ENCODE measurements at places on chromosomes 2 and 18.
A peak's percentile ranks its signal among the peaks of the same experiment; 100 is the strongest.

DNA sequence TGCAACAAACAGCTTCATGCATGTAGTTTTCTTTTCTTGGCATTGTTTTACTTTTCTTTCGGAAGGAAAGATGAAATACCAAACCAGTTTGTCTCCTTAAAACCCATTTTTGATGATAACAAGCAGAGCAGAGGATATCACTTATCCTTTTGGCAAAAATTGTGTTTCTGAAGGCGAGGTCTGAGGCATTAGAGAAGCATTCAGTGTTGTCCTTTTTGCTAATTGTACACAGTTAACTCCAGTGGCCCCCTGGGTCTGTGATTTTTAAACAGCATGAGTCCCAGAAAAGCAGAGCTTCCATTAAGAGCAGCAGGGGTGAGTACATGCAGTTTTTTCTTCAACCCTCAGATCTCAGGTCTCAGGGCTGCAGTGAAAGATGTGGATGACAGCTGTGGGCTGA is 41.3 kb downstream of the TTC39C start:
- DNase-seq = no peak

- DNase-seq = no peak
Measured at GRCh38 chr18:58263055-58263957, 219.3 kb downstream of the NEDD4L start.

GRCh38 chr18:44686156-44686555 is 5.5 kb downstream of the SETBP1 start:
- DNase-seq = no peak

GRCh38 chr18:48996901-48997463 is 46.2 kb upstream of the SMAD7 start:
- no peak for DNase-seq

DNA sequence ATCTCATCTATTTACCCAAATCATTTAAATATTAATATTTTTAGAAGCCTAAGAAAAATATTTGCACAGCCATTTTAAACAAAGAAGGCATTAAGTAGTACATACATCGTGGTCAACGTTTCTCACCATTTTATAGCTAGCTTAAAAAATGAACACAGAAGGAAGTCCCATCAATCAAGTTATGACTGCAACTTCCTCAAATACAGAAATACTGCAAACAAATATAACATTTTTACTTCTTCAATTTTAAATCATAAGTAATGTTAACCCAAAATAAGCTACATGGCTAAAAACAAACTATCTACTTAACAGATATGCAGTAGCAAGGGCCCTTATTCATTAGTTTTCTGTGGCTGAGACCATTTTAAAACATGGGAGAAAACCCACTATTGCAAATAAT is 30.6 kb downstream of the ITSN2 start:
- DNase-seq = no peak

DNA sequence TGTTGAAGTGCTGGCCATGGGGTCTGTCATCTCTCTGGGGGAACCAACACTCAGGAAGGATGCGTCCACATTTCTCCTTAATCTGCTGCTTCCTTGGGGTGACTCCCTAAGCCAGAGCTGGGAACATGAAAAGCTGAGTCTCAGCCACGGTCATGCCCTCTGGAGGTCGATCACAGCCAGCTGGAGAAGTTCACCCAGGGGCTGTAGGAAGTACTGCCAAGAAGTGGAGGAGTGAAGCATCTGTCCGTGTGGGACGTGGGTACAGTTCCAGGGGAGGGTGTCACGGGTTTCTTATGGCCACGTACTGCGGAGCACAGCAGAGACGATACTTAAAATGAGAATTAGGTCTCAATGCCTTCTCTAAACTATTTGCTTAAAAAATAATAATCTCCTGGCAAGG is 42.4 kb upstream of the IGFBP2 start:
- DNase-seq = no peak

- DNase-seq = peak; percentile 44
Measured at GRCh38 chr2:101473911-101474701, 806 bp downstream of the RFX8 start.

DNA sequence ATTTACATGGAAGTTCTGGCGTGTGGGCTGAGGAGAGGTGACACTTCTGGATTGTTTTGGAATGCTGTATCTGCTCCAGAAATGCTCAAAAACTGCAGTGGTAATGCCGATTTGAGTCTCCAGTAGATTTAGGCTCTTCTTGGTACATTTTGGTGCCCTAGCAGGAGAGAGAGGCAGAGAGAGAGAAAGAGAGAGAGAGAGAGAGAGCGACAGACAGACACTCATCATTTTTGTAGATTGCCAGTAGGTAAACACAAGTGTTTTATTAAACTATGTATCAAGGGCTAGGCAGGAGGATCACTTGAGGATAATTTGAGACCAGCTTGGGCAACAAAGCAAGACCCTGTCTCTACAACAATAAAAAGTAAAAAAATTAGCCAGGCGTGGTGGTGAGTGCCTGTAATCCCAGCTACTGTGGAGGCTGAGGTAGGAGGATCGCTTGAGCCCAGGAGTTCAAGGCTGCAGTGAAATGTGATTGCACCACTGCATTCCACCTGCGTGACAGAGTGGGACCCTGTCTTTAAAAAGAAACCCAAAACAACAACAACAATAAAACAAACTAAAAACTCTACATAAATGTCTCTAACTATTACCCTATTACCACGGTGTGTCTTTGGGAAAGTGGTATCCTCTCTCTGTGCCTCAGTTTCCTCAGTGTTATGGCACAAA is 60.2 kb downstream of the GATA6 start:
- DNase-seq = no peak

DNA sequence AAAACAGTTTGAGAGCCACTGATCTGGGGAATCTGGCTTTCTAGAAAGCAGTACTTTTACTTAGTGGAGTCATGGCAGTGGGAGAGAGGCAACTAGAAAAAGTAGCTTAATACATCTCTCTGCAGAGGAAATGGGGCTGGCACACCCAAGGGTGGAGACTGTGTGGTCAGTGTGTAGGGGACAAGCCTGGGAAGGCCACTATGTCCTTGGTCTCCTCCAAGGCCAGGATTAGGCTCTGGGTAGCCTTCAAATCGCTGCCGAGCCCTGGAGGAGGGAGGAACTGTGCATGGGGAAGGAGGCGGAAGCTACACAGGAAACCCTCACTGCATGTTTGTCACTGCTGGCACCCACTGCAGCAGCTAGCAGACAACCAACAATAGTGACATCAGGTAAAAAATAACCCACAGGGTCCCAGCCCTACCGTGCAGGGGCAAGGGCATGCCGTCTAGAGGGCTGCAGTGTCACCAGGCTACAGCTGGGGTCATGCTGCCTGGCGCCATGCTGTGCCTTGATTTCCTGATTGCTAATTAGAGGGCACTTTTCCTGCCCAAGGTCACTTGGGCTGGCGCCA is 34.8 kb downstream of the LBH start:
- DNase-seq = no peak

GRCh38 chr18:76518860-76519538 is 24.0 kb upstream of the ZNF516 start:
- no peak for DNase-seq

- DNase-seq = no peak
Measured at GRCh38 chr2:85433511-85434089, 15.1 kb downstream of the SH2D6 start.

DNA sequence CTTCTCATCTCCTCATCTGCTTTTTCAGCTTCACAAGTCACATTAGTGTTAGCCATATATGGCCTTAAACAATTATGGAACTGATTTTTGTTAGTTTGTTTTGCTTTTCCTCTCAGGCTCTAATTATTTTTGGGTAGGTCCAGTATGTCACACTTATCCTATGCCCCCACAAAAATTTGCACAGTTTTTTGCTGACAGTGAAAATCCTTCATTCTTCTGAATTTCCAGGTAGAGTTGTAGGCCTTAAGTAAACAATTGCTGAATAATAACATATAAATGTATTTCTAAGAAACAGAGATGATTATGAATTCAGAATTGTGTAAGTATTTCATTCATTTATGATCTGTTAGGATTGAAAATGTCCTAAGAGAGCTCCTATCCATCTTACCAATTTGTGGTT is 8.6 kb upstream of the SERPINB10 start:
- DNase-seq = no peak

DNA sequence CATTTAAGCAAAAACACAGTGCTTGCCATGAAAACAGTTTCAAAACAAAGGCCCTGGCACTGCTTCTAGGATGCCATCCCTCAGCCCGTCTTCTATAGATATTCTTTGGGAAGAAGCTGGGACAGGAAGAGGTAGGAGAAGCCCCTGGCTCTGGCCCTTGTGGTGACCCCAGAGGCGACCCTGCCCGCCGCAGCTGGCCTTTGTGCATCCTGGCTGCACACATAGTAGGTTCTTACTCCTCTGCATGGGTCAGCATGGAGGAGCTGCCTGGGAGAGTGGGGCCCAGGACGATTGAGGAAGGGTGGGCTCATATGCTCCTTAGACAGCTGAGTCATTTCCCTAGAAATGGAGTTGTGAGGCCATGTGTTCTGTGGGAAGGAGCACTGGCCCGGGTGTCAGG is 44.4 kb upstream of the OTOF start:
- no peak for DNase-seq

- no peak for DNase-seq
Measured at GRCh38 chr2:201220102-201220570, 37.2 kb downstream of the CASP10 start.

GRCh38 chr2:20130160-20130560 is 78.7 kb upstream of the LAPTM4A start:
- no peak for DNase-seq

DNA sequence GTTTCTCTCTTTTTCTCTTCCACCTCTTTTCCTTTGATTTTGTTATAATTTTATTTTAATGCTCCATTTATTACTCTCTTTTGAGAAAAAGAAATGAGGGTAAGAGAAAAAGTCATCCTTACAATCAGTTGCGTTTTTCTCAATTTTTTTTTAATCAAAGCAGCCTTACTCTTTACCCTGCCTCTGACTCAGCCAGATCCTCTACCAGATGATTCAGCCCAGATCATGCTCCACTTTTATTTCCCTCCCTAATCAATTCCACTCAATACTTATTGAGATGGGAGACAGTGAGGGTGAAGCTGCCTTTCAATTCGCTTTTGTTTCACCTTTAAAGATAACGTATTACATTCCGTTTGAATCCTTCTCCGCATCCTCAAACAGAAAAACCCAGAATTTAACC is 337.9 kb downstream of the SATB2 start:
- DNase-seq = no peak

GRCh38 chr18:6752202-6752860 is 22.8 kb downstream of the ARHGAP28 start:
- no peak for DNase-seq

DNA sequence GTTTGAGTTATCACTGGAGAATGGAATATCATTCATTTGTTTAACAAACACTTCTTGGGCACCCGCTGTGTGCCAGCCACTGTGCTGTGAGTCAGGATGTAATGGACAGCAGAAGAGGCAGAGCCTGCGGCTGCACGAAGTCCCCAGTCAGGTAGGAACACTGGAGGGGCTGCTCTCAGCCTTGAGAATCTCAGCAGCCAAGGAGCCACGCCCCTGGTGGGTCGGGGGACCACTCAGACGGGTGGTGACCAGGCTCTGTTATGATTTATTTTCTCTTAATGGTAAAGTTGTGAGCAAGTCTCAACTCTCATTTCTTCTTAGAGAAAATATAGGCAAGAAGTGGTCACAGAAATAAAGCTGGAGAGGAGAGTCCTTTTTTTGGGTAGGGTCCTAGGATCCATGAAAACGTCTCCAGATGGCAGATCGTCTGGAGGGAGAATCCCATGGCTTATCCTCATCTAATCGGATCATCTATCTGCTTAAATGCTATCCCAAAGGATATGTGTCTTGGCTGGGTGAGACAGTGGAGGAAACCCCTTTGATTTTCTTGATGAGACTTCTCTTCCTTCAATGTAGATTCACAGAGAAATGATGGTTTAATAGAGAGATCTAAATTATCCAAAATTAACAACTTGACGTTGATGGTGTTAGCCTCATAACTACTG is 129.1 kb upstream of the LGALSL start:
- no peak for DNase-seq

DNA sequence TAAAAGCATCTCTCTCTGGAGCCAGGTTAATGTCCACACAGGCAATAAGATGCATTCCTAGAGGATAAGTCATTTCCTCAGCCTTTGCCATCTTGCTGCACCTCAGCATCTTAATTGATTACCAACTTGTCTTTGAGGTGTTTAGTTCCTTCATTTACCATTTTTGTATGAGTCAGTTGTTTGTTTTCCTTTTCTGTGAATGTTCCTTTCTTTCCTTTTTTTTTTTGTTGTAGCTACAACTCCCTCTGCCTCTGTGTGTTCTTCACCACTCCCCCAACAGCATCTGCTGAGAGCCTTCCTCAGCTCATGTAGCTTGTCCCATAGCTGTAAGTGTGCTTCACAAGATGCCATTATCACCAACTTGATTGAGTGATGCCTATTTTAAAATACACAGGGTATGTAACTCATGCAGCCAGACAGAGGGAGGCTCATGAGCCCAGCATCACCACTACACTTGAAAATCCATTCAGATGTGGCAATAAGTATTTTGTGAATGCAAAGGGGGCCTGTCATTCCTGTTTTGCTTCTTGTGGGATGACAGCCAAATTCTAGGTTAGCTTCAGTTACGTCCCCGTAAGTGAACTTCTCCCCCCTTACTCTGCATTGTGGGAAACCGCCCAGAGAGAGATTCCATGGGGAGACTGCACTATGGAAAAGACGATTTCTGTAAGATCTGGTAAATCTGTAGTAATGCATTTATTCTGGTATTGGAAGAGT is 315.9 kb upstream of the ZEB2 start:
- no peak for DNase-seq

DNA sequence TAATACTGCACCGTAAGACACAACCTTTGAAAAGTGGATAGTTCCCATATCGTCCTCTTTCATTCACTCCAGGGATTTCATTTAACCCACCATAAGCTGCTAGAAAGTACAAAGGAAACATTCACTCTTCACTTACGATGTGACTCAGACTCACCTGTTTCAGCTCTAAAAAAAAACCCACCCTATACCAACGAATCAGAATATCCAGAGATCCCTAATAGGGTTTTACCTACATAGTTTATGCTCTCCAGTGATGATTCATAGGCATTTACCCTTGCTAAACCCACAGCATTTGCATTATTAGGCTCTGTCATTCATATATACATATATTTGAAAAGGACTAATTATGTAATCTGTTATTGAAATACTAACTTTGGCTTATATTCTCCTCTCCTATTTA is 60.2 kb downstream of the PRPF40A start:
- DNase-seq = no peak

- no peak for DNase-seq
Measured at GRCh38 chr2:28351621-28352020, 41.0 kb upstream of the FOSL2 start.

GRCh38 chr2:42979416-42979869 is 187.1 kb upstream of the HAAO start:
- no peak for DNase-seq

DNA sequence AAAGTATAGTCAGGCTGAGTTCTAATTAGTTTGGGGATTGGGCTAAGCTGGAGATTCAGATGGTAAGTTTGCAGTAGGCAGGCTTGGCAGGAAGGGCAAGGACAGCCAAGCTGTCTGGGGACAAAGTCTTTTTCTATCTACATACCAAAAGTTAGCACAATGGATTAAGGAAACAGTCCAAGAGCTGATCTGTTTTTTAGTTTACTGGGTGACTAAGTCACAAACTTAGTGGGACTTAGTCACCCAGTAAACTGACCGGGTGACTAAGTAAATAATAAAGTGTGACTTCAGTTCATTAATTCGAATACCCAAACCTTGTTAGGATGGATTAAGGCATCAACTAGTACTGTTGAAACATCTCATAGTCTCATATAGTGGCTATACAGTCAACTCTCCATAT is 1386.0 kb upstream of the CELF4 start:
- DNase-seq = no peak

- DNase-seq = no peak
Measured at GRCh38 chr2:4909346-4910009, 782.7 kb upstream of the SOX11 start.

- no peak for DNase-seq
Measured at GRCh38 chr2:36859366-36859792, 107.0 kb downstream of the STRN start.
